ENCODE measurements at places on chromosomes 2 and 18.

GRCh38 chr2:10330700-10331026 lies 28.0 kb downstream of the HPCAL1 start:
- DNase-seq: peak; percentile 8

- no peak for DNase-seq
Observed at GRCh38 chr2:54895730-54896129, 154.5 kb downstream of the RTN4 start.

DNA sequence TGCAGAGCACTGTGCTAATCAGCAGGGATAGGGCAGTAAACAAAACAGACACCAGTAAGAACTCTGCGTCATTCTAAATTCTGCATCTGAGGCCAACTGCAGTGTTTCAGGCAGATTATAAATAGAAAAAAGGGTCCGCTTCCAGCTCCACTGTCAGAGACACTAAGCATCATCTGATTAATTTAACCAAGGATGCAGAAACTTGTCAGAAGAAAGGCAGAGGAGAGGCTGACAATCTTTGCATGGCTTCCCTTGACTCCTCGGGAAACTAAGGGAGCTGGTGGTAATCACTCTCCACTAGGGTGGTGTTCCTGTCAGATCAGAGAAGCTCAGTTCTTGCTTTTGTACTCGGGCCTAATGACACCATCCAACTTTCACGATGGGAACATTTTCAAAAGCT lies 123.5 kb downstream of the DNAH6 start:
- DNase-seq: no peak

DNA sequence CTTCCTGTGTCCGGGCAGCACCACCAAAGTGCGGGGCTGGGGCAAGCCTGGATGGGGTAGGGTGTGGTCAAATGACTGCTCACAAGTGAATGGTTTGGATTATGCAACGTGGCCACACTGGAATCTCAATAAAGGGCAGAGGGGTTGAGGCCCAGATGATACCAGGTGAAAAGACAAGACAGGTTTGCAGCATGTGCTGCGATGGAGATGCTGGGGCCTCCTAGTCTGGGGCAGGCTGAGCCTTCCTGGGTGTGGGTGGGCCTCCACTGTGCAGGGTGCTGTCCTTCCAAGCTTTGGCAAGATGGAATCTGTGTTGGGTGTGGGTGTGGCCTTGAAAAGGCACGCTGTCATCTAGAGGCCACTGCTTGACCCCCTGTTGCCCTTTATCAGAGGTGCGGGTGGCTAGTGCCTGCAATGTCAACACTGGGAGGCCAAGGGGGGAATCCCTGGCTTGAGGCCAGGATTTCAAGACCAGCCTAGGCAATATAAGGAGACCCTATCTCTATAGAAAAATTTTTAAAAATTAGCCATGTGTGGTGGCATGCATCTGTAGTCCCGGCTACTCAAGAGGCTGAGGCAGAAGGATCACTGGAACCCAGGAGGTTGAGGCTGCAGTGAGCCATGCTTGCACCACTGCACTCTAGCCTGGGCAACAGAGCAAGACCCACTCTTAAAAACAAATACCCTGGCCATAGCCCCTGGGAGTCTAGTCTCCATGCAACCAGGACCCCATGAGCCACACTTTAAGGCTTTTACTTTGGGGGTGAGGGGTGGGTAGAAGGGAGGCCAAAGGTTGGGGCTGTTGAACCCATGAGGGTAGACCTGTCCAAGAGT lies 13.8 kb downstream of the RRM2 start:
- DNase-seq: no peak

GRCh38 chr2:23591111-23591510 lies 206.1 kb downstream of the KLHL29 start:
- DNase-seq: no peak

DNA sequence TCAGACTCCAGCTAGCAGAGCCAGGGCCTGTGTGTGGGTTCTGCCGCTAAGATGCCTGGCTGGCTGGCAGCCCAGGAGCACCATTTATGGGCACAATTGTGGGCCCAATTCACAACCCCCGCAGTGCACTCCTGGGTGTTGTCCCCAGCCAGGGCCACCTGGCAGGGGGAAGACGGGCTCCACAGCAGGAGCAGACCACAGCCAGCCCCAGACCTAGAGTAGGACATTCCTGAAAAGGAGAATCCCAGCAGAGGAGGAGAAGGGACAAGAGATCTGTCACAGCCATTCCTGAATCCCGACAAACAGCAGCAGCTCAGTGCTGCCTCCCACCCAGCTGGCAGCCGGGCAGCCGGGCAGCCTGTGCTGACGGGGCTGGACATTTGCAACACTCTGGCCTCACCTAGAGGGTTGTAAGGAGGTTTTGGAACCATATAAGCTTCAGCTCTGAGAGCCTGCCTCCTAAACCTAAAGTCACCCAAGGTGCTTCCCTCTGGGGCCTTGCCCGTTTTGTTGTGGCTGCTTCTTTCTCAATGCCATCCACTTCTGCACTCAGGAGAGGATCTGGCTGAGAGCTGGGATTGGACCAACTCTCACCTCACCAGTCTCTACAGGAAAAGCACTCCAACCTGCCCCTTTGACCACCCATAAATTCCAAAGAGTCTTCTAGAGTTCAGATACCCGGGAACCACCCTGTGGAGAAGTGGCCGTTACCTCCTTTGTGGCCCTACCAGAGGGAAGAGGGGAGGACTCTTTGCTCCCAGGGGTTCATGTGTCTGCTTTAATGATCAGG lies 4.1 kb upstream of the TMEM177 start:
- DNase-seq: no peak

DNA sequence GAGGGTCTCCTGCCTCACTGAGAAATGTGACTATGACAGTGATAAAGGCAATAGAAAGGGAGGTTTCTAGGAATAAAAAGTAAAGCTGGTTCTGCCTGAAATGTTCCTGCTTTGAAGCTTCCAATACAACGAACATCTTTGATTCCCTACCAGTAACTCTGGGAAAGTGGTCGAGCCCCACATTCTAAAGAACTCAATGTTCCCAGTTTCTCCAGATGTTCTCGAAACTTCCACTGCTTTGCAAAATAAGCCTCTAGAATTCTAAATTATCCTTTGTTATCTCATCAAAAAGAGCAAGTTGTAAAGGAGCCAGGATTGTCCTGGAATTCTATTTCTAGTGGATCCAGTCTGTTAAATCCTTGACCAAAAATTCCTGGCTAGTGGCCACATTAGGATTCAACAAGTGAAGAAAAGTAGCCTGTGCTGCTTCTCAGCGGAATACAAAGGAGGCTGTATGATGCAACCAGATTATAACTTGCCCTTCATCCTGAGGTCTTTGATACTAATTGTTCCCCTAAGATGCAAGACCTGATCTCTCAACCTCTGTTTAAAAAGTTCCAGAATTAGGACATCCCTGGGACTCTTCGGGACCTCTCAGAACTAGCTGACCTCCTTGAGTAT lies 8.4 kb downstream of the SCN7A start:
- DNase-seq: no peak

DNA sequence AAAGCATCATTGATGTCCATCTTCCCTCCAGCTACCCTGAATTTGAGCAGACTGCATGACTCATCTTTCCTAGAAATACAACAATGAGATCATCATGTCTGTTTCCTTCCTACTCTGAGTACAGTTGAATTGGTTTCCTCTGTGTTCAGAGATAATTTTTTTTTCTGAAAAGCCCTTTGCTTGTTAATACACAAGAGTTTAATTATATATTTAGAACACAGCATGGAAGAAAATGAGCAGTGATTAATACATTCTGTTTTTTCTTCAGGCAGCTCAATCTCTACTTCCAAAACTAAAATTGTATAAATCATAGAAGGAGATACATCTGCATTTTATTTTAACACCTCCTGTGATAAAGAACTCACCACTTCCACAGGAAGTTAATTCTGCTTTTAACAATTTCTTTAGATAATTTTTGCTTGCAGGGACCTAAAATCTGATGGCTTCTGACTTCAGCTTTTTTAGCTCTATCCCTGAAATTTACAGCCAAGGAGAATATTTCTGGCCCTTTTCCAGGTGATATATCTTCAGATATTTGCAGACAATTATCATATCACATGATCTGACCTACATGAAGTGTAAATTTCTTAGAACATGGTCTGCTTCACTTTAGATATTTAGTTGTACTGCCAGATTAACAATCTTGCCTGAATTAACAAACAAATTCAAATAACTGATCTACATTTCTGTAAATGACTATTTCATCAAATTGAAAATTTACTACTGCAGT lies 249.0 kb downstream of the TRIB2 start:
- no peak for DNase-seq

GRCh38 chr2:1569879-1570450 lies 156.7 kb downstream of the TPO start:
- no peak for DNase-seq

DNA sequence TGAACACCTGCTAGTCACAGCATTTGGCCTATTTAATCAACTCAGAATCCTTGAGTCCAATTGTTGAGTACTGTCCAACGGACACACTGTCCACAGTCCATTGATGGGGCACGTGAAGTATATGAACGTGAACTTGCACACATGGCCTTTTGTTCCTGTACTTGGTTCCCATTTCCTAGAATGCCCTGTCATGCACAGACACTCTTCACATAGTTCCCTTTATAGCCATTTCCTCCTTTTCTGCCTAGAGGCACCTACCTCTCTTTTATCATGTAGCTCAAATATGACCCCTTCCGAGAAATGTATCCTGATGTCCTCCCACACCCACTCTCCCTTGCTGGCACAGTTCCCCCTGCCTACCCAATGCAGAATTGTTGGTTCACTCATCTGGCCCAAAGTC lies 8.7 kb upstream of the CRYGA start:
- DNase-seq: no peak

DNA sequence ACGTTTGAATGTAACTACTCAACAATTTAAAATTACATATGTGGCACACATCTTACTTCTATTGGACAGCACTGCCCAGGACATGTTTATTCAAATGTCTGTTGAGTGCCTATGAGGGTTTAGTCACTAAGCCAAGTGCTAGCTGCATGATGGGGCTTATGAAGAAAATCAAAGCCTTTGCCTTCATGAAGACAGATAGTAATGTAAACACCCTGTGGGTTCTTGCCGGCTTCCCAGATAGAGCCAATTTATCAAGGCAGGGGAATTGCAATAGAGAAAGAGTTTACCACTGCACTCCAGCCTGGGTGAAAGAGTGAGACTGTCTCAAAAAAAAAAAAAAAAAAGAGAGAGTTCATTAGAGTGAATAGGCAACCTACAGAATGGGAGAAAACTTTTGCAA lies 43.7 kb upstream of the NEB start:
- no peak for DNase-seq

GRCh38 chr2:238425505-238425978 lies 1.2 kb upstream of the ASB1 start:
- DNase-seq: no peak

DNA sequence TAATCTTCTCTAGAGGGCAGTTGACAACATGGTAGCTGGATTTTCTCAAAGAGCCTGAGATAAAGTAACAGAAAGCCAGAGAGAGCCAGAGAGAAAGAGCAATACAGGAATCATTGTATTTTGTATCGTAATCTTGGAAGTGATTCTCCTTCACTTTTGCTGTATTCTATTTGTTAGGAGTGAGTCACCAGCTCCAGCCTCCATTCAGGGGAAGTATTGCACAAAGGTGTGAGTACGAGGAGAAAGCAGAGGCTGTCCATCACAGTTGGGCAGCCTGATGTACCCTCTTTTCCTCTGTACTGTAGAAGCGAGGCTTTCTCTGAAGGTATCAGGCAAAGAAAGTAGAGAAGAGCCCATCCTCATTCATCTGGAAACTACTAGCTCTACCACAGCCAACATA lies 176.8 kb downstream of the KCNS3 start:
- DNase-seq: no peak

GRCh38 chr2:106137731-106138521 lies 56.2 kb downstream of the UXS1 start:
- no peak for DNase-seq

GRCh38 chr2:88210132-88211002 lies 40.2 kb downstream of the THNSL2 start:
- no peak for DNase-seq

GRCh38 chr2:107595285-107595684 lies 231.4 kb upstream of the RGPD4 start:
- no peak for DNase-seq

DNA sequence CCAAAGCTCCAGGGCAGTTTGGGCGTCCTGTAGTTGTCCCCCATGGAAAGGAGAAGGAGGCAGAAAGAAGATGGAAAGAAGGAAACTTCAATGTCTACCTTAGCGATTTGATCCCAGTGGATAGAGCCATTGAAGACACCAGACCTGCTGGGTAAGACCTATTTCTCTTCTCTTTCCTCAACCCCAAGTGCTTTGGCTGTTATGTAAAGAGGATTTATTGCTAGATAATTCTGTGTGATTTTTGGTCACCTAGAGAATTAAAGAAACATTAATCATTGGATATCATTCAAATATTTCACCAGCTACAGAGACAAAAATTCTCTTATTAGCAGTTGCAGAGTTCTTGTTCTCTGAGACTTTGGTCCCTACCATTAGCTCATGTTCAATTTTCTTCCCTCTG lies 1.9 kb downstream of the GALNT5 start:
- no peak for DNase-seq

DNA sequence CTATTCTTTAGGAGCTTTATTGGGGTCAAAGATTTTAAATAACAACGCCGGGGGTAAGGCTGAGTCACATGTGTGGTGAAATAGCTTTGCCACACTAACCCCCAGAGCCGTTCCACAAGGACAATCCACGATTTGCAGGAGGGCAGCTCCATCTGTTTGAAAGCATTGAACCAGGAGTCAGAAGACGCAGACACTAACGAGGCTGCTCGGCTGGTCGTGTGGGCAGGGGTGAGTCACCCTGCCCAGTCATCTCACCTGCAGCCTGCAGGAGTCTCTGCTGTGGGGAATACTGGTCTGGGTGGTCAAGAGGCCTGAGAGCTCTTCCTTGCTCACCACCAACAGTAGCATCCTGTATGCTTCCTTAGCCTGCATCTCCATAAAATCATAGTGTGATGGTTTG lies 149.2 kb upstream of the NCK2 start:
- no peak for DNase-seq

GRCh38 chr18:73908323-73908722 lies 239.3 kb downstream of the FBXO15 start:
- DNase-seq: no peak

DNA sequence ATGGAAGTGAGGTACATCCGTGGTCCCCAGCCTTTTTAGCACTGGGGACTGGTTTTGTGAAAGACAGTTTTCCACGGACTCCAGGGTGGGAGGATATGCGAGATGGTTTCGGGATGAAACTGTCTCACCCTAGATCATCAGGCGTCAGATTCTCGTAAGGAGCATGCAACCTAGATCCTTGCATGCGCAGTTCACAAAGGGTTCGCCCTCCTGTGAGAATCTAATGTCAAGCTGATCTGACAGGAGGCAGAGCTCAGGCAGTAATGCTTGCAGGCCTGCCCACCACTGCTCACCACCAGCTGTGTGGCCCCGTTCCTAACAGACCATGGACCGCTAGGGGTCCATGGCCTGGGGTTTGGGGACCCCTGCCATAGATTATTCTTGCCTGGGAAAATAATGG lies 11.6 kb downstream of the B3GNT2 start:
- no peak for DNase-seq

- no peak for DNase-seq
Observed at GRCh38 chr2:81467096-81467495, 1162.5 kb upstream of the LRRTM1 start.
